ENCODE measurements at places on chromosomes 4 and X.

DNA sequence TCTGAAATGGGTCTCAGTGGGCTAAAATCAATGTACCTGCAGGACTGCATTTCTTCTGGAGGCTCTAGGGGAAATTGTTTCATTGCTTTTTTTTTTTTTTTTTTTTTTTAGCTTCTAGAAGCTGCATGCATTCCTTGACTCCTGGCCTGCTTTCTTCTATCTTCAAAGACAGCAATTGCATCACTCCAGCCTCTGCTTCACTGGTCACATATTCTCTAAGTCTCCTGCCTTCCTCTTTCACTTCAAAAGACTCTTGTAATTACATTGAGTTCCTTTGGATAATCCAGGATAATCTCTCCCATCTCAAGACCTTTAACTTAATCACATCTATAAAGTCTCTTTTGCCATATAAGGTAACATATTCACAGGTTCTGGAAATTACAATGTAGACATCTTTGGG lies 11.3 kb upstream of the PCYT1B start:
- no peak for DNase-seq

DNA sequence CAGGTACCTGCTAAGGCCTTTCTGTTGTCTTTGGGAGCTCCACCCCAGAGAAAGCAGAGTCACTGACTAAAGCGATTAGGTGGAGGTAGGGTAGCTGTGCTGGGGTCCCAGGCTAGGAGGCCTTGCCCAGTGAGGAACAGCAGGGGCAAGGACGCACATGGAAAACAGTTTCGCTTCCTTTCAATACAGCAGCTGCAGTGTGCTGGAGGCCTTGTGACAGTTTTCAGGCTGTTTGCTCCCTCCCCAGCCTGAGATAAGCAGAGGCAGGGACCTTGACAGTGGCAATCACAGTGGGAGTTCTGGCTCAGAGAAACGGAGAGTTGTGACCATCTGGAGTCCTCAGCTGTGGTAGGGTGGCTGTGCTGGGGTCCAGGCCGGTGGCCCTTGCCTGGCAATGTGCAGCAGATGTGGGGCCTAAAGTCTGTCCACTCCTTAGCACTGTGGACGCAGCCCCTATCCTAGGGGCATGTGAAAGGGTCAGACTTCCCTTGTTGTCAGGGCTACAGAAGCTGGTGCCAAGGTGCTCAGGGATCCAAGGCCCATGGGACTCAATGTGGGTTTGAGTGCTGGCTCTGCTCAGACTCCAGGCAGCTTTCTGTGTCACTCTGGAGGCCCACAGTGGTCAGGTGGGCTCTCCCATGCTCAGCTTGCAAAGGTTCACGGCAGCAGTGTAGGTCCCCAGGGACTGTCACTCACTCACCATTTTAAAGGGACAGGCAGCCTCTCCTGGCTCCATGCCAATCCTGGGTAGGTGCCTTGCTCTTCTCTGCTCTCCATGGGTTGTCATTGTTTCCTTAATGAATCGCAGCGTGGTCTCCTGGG lies 534.9 kb upstream of the FMR1 start:
- no peak for DNase-seq

DNA sequence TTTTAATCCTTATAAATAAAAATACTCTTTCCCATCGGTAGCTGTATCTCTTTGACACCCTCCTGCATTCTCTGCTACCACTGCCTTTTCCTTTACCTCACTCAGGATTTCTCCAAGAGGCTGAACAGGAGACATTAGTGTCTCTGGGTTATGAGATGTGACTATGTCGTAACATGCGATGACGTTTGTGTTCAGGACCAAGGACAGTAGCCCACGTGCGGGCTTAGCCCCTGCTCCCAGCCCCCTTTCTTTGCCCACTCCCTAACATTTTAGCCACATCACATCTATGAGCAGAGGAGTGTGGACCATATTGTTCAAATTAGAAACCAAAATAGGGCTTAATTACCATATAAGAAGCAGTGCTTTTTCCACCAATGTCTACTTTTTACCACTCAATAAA lies 369.3 kb downstream of the FBXW7 start:
- peak; percentile 37 for DNase-seq

- DNase-seq, result no peak
These were observed 262.8 kb downstream of the DKK2 start for GRCh38 chr4:106773076-106773905.

DNA sequence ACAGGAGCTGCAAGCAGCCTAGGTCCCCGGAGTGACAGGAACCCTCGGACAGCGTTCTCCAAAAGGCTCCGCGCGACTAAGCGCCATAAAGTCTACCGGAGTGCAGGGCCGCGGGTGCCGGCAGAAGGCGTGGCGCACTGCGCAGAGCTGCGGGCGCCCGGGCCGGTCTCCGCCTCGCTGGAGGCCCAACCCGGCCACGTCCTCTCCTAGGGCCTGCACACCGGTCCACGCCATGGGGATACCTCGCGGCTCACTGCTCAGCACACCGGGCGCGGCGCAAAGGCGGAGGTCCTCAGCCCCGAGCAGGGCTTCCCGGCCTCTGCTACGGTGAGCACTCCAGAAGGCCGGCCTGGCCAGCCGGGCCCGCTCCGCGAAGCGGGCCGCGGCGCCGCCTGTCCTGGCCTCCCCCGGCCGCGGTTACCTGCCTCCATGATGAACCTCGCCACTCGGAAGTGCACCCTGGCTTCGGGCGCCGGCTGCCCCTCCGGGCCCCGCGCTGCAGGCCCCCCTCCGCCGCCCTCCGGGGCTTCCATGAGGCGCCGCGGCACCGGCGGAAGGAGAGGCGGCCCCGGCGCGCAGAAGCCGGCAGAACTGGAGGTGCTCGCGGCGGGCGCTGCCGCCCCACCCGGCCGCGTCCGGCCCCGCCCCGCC lies at the start of gene CCNQ:
CCNQ (minus strand) TSS at position 599 of the 651 bp plus-strand sequence; CDS start at position 533, 66 bp downstream.
- DNase-seq, result peak; percentile 49

- DNase-seq, result no peak
These were observed 155.6 kb downstream of the GBA3 start for GRCh38 chr4:22848332-22848731.

GRCh38 chr4:170015285-170015684 lies 10.9 kb downstream of the MFAP3L start:
- DNase-seq, result no peak

DNA sequence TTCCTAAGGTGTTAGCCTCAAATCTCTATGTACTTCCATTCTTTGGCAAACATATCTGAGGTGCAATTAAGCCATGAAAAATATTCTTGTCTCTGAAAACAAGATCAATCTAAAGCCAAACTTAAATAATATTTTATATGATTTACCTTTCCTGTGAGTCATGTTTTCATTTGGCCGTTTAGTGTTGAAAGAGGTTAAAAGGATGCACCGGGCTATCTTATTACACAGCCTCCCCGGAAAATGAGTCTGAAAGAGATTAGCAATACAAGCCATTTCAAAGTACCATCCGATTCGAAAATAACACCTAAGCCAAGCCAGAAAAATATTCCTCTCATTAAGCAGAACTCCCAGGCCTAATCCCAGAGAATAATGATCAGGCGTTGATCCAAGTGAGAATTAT lies 161.5 kb upstream of the EPHA5 start:
- no peak for DNase-seq

- peak; percentile 73 for DNase-seq
These were observed 116.7 kb upstream of the TMEM164 start for GRCh38 chrX:109886122-109886761.

DNA sequence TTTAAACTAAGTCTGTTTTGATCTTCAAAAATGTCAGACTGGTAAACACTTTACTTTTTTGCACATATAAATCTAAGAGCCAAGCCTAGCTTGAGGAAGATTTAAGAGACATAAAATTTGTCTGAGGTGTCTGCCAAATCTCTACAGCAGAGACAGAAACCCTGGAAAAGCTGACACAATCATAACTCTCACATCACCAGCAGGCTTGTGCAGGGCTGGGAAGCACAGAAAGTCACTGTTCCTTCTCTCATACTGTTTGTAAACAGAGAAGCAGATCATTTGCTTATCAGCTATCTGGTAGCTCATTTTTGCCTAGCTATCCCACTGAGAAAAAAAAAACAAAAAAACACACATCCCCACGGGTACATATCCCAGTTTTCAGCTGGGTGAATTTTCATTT lies 7.0 kb downstream of the ENOX2 start:
- DNase-seq, result no peak

DNA sequence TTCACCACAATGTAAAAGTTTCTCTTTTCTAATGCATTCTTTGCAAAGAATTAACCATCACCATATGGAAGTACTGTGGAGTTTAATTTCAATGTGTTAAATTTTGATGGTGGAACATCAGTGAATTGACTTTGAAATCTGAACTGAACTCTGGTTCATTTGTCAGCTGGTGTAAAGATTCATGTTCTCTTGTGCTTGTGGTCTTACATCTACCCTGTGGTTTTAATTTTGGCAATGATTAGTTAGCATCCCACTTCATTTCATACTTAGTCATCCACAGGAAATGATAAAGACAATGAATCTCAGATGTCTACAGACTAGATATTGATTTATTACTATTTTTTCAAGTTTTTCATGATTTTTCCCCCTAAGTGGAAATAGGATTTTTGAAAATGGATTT lies 77.8 kb downstream of the GRID2 start:
- no peak for DNase-seq

Measured in hematopoietic multipotent progenitor cell treated with erythropoietin and hydrocortisone succinate and interleukin-3 and kit ligand, for 4 days (in vitro differentiated cells).